ENCODE measurements at places on chromosomes 11 and 22. TPM values are rescaled to one million over a fixed set of nuclear protein-coding genes. Genes with fewer than 3 reads are reported as not detected.

TNNT3 gene
- 0.38 TPM for total RNA-seq

FXYD2 gene
- total RNA-seq = 7.7 TPM

FGF19 gene
- total RNA-seq = not detected

GLYATL2 gene
- 0.60 TPM for total RNA-seq

KLHL35 gene
- total RNA-seq = 0.55 TPM

PKDREJ gene
- total RNA-seq = not detected

CSF2RB gene
- total RNA-seq = not detected

DNAL4 gene
- 28.0 TPM for total RNA-seq

OSM gene
- total RNA-seq = not detected

- DNase-seq = no peak
These were observed 77.2 kb upstream of the CD44 start for GRCh38 chr11:35061516-35062440.

- no peak for DNase-seq
These were observed 11.0 kb upstream of the TSSC4 start for GRCh38 chr11:2389377-2390026.

DNA sequence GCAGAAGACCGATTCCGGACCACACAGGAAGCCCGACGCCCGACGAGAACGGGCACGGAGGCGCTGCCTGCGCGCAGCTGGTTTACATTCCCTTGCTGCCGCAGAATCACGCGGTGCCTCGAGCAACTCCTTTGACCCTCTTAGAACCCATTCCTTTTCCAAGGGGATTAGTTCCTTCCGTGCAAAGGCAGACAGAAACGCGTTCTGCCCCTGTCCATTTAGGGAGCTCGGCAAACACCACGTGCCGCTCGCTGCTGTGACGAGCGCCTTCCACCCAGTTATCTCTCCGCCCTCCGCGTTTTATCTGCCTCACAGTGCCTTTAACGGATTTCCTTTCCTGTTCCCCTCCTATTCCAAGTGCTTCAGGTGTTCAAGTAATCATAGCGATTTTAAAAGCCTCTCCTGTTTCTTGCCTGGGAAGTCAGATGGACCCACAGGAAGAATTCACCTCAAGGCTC lies 24.1 kb upstream of the MICAL3 start:
- DNase-seq = no peak

- DNase-seq = no peak
These were observed 974.8 kb upstream of the TENM4 start for GRCh38 chr11:80415580-80415979.

- no peak for DNase-seq
These were observed 12.0 kb upstream of the PVALB start for GRCh38 chr22:36828815-36829214.

GRCh38 chr11:79244241-79244772 lies 196.5 kb downstream of the TENM4 start:
- DNase-seq = no peak

GRCh38 chr11:69401715-69402114 lies 79.7 kb upstream of the LINC01488 start:
- DNase-seq = no peak

DNA sequence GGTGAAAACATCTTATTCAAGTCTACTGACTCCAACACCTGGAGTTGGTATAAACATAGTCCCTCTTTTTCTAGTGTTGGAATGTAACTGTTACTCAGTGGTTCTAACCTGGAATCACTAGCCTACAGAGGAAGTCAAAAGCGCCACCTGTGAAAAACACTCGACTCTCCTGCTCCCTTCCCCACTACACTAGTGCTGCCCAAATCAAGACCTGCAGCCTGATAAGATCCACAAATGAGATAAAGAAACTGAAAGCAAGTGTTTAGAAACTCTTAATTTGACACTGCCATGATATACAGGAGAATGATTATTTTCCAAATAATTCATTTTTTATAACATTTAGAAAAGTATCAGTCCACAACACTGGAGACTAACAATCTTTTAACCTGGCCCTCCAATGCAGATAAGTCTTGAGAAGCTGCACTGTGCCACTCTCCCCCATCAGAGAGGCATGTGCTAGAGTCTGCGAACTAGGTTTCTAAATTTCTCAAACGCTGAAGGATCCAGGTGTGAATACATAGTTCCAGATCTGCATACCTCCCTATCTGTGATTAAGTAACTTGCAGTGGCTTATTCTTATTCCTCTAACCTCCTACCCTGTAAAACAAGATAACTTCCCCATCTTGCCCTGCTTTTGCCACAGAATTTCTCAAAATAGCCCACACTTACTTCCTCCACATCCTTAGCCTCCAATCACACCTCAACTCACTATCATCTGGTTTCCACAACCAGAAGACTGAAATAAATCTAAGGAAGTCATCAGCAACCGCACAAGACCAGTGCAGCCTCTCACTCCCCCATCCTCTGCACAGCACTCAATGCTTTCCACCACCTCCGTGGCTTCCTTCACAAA lies 88.1 kb downstream of the RRAS2 start:
- no peak for DNase-seq

DNA sequence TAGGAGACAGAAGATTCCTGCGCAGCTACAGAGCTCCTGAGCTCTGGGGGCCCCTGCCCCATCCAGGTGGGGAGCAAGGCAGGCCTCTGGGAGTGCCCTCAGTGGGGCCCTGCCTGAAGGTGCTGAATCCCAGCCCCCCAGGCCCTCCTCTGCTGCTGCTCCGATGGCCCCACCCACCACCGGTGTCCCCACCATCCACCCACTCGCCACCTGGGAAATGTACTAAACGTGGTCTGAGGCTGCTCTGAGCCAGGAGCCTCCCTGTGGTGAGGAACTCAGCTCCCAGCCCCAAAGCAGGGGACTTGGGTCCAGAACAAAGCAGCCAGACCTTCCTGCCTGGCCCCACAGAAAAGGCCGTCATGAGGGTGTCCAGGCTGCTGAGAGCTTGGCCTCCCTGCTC lies 289.4 kb downstream of the CTTN start:
- DNase-seq = no peak

DNA sequence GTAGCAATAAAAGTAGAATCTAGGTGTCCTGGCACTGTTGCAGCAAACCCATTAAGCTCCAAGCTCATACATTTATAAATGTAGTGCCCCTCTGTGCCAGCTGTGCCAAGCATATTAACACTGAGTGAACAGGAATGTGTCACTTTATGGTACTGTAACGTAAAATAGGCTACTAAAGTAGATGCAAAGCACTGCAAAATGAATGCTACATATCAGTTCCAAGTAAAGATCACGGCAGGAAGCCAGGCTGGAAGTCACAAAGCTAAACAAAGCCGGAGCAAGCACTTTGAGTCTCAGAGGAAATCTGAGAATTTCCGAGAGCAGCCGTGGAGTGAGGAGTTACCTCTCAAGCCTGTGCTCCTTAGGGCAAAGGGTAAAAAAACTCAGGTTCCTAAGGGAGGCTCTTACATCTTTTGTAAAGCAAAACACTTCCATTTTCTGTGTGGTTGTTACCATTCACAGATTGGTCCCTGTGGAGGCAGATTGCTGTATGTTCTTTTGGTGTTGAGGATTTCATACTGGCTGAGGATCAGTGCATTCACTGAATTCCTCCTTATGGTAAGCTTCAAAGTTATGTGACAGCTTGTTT lies 85.7 kb downstream of the WNT11 start:
- no peak for DNase-seq

- no peak for DNase-seq
These were observed 17.5 kb upstream of the CBX7 start for GRCh38 chr22:39169797-39170466.

DNA sequence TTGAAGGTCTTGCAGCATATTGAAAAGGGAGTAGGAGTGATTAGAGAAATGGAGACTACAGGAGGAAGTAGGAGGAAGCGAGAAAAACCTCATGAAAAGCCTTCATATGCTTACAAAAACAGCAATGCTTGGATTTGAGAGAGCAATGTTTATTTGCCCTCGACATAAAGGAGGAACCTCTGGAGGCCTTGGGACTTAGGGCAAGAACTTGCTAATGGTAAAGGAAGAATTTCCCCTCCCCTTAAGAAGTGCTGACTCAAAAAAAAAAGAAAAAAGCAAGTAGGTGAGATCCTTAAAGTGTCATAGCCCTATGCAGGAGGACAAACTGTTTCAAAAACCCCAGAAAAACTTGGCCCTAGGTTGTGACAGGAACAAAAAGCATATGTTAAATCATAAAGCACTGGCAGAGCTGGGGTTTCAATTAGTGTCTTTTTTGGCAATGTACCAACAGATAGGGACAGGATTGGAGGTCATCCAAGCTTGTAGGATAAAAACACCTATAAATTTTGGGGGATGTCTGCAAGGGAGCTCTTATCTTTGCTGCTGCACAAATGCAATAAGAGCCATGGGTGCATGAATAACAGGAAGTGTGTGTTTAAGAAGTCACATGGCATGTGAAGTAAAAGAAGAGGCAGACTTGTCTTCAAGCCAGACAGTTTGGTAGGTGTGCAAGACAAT lies 4.9 kb downstream of the GLYAT start:
- DNase-seq = no peak

DNA sequence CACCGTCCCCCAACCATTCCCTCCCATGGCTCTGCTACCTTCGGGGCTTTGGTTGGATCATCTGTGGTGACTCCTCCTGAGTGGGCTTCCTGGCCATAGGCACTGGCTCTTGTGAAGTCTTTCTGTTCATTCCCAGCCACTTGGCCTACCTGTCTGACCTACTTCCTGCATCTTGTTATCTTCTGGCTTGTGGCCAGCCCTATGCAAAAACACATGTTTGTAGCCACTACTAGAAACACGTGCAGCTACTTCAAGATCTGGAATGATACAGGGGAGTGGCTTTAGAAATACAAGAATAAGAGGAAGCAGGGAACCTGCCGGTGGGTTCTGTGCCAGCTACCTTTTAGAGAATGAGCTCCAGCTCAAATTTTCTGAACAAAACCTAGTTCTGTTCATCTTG lies 20.9 kb downstream of the RCOR2 start:
- no peak for DNase-seq

DNA sequence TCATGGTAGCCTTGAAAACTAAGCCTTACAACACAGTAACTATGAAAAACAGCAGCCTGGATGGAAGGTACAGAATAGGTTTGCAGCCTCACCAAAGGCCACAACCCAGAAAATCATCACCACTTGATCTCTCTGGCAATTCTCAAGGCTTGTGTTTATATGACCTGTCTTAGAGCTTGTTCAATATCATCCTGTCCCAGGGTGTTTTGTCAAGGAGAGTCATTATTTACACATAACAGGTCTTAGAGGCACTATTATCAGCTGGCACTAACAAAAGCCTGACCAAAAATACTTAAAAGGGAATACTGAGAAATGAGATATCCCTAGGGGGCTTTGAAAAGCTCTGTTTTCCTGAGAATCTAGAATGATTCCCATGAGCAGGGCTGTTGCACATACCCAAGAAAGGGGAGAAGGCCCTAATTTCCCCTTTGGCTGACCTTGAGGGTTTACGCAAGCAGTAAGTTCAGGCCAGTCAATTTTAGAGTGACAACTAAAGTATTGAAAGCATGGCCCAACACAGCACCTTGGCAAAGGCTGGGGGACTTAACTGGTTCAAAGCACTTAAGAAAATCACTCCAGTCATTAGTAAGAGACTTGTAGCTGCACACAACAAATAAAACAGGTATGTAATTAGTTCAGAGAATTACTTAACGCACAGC lies 7.9 kb downstream of the SC5D start:
- DNase-seq = no peak

- DNase-seq = no peak
These were observed 22.3 kb downstream of the KCNQ1 start for GRCh38 chr11:2466869-2467694.

DNA sequence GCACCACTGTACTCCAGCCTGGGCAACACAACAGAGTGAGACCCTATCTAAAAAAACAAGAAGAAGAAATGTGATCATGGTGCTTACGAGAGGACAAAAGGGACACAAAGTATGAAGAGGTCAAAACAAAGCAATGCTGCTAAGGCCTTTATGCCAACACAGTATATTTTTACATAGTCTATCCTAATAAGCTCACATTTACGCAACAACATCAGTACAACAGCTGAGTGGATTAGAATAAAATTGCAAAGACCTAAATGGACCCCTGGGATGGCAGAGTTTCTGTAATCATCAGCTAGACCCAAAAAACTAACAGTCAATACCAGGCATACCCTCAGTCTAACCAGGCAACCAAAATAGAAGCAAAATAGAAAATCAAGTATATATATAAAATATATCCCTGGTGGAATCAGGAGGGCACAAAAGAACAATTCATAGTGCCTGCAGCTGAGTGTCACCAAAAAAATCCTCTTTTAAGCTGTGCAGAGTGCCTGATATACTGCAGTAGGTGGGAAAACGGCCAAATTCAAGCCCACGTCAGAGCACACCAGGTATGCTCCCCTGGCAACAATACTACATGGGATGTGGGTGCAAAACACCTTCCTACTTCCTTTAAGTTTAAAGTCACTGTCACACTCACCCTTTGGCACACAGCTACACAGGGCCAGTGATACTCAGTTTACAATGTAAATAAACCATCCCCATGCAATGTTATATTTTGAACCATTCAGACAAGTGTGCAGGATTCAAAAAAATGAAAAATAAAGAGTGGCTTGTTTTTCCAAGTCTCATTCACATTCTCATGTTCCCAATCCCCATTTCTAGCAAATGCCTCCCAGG lies 57.8 kb downstream of the RBFOX2 start:
- DNase-seq = no peak

- DNase-seq = no peak
These were observed 1.1 kb downstream of the OOSP4B start for GRCh38 chr11:60018058-60018457.

DNA sequence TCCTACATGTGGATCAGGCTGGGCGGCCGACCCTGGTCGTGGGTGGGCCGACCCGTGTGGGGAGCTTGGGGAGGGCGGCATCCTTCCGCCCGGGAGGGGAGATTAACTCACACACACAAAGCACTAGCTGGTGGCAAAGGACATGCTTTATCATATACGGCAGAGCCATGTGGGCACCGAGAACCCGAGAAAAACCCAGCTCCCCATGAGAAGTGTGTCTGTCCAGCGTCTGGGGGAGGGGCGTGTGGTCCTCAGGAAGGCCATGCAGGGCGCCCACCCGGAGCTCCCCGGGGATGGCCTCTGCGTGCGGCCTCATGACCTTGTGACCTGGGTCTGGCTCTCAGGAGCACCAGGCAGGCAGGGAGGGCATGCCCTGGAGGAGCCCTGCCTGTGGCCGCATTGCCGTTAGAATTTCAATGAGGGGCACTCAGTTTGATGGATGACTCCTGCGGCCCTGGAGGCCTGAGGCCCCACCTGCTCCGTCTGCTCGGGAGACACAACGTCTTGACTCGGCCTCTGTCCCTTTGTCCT lies 39.4 kb upstream of the TOLLIP start:
- DNase-seq = no peak

GRCh38 chr11:47289856-47290255 lies 19.9 kb downstream of the MADD start:
- DNase-seq = no peak

GRCh38 chr11:76684516-76684915 lies 14.0 kb upstream of the LRRC32 start:
- DNase-seq = no peak

GRCh38 chr22:45008751-45009605 lies 827 bp downstream of the PHF21B start:
- DNase-seq = peak; percentile 29

- no peak for DNase-seq
These were observed 41.3 kb downstream of the NEU3 start for GRCh38 chr11:75029836-75030631.
